NCI-H187 treated with DMSO at 0.1 percent for 48 hours (cell line): ENCODE measurements at places on chromosomes 11 and 22.

DNA sequence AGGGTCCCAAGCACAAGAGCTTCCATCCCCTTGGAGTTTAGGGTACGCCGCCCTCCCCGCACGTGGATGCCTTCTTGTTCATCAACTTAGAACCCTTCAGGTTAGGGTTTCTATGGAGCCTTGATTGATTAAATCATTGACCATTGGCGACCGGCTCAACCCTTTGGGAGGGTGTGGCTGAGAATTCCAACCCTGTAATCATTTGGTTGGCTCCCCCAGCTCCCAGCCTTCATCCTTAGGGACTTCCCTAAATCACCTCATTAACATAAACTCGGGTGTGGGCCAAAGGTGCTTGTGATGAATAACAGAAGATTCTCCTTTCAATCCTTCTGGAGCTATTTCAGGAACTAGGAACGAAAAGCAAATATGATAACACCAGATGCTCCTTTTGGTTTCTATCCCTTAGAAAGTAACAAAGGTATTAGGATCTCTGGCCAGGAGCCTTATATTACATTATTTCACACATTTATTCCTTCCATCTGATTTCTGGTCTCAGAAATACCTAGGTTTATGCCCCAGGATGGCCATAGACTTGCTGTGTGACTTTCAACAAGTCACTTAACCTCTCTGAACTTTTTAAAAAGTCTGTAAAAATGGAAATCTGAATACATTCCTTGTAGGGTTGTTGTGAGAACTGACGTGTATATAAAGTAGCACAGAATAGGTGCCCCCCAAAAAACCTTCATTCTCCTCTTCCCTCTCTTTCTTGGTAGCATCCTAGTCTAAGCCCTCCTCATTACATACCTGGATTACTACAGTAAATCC lies 26.8 kb downstream of the MCHR1 start:
- DNase-seq = no peak

DNA sequence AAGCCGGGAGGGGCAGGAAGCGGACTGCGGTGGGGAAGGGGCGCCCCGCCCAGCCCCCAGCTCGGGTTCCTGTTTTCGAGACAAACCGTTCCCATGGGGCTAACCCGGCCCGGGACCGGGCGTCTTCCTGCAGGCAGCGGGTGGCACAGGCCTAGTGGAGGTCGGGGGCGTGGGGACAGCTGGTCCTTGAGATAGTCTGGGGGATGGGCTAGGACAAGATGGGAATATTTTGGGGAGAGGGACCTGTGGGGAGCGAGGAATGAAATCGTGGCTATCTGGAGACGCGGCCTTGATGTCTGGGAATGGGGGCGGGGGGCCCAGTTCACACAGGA lies 1.2 kb upstream of the RASGRP2 start:
- no peak for DNase-seq

- DNase-seq = no peak
These were observed 140.0 kb downstream of the NECTIN1 start for GRCh38 chr11:119589001-119589400.

GRCh38 chr11:90438069-90438468 lies 215.2 kb upstream of the CHORDC1 start:
- no peak for DNase-seq

- no peak for DNase-seq
These were observed 7.5 kb upstream of the NAALADL1 start for GRCh38 chr11:65065851-65066250.

DNA sequence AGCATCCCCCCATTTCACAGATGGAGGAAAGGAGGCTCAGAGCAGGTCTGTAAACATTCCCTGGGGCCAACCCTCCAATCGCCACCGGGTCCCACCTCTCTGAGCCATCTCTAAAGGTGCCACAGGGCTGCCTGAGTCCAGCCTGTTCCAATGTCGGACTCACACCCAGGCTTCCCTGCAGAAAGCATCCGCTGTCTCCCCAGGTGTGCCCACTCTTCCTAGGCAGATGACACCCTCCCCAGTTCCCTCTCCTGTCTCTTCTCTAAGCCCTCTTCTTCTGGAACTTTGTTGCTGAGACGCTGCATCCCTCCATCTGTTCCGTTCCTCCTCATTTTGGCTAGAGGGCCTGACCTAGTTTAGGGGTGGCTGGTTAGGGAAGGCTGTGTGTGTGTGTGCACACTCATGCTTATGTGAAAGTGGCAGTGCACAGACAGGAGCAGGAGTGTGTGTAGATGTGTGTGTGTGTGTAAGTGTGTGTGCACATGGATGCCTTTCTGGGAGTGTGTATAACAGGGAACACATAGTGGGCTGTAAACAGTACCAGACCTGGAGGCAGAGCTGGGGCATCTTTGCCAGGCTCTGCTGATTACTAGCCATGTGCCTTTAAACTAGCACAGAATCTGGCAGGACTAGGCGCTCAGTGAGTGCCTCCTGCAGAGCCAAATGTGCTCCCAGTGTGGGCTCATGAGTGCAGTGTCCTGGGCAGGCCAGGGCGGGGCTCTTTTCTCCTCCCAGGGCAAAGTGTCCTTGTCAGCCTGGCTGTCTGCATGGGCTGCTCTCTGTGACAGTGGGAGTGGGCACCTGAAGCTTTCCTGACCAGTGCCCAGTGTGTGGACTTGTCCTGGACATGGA lies 77.3 kb upstream of the NECTIN1 start:
- DNase-seq = no peak

DNA sequence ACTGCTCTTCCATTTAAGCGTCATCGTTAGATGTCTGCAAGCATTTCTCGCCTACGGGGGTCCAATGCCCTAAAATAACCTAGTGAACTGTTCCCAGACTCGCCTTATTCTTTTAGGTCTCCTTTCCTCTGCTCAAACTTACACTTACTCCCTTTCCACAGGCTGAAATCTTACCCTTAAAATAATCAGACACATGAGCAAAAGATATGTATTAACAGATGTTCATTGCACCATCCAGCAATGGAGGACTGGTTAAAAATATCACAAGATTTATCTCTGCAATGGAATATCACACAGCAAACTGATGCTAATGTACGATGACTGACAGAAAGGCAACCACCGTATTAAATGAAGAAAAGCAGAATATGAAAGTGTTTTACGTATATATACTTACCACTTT lies 1.6 kb upstream of the CSTF3 start:
- no peak for DNase-seq

GRCh38 chr22:27134315-27134701 lies 476.9 kb downstream of the MIAT start:
- no peak for DNase-seq

- no peak for DNase-seq
These were observed 1375.2 kb downstream of the TBC1D22A start for GRCh38 chr22:48137640-48138039.

DNA sequence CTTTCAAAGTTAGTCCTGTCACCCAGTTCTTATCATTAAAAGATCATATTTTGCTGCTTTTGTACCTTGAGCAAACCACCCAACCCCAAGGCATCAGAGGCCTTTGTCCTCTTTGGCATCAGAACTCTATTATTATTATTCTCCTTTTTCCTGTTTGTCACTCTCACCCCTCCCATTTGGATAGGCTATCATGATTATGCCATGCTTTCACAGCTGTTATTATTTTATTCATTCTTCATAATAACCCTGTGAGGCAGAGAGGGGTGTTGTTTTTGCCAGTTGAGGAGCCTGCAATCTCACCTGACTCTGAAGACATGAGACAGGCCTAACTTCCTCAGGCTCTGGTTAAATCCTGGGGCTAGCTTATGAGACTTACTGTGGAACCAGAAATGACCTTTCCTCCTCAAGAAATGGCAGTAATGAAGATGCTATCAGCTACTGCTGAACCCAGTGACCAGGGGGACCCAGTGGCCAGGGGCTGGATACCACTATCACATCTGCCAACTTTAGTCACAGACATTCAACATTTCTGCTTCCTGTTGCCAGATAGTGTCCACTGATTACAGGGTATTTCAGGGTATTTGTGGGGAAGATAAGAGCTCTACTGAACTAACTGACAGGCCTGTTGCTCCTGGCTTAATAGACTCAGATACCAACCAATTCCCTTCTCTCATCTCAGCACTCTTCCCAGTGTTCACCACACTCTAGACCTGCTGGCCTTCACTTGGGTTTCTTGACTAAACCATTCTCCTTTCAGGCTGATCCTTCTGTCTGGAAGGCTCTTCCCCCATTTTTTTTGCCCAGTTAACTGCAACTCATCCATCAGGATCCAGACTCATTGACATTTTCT lies 11.8 kb upstream of the SWAP70 start:
- DNase-seq = no peak

DNA sequence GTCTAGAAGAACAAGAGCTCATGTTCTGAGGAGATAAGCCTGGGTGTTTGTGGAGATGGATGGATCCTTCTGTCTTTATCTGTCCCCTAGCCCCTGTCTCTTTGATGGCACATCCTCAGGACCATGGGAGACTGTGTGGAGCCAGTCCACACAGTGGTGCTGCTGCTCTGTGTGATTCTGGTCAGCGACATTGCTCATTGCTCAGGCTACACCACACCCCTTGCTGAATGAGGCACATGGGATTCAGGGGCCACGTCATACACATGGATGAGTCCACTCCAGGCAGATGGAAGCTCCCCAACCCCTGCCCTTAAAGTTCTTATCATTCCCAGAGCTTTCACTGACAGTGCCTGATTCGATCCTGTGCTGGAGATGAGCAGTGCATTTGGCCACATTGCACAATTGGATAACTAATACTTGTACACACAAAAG lies 222.2 kb downstream of the NAV2 start:
- no peak for DNase-seq

DNA sequence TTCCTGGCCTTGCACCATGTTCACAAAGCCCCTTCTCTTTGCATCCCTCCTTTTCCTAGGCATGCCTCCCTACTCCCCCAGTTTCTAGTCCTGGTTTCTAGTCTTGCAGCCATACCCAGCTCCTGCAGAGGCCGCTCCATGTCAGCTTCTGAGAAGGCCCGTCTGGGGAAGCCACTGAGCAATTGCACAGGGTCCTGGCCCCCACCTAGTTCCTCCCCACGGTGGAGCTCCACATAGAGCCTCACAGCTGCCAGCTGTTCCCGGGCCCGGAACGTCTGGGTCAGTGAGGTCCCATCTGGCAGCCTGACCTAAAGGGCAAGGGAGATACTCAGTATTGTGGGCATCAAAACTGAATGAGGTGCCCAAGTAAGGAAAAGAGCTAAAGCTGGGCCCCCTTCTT lies 2.2 kb downstream of the UBXN1 start:
- no peak for DNase-seq

DNA sequence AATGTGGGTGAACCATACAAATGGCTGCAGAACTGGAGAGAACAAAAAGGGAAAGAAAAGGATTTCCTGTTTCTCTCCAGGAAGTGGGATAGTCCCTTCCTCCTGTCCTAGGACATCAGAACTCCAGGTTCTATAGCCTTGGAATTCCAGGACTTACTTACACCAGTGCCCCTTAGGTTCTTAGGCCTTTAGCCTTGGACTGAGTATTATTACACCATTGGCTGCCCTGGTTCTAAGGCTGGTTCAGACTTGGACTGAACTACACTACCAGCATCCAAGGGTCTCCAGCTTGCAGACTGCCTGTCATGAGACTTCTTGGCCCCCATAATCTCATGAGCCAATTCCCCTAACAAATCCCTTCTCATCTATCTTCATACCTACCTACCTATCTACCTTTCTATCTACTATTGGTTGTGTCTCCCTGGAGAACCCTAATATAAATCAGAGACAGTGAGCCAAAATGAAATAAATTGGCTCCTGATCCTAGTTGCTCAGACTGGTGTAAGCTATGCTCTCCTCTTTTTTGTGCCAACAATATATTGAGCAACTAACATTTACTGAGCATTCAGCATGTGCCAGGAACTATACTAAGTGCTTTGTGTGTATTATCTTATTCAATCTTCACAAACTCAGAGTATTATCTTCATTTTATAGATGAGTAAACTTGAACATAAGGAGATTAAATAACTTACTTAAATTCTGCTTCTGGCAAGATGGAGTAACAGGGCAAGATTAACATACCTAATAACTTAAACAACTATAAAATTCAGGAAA lies 303.7 kb downstream of the TTC28 start:
- DNase-seq = no peak

DNA sequence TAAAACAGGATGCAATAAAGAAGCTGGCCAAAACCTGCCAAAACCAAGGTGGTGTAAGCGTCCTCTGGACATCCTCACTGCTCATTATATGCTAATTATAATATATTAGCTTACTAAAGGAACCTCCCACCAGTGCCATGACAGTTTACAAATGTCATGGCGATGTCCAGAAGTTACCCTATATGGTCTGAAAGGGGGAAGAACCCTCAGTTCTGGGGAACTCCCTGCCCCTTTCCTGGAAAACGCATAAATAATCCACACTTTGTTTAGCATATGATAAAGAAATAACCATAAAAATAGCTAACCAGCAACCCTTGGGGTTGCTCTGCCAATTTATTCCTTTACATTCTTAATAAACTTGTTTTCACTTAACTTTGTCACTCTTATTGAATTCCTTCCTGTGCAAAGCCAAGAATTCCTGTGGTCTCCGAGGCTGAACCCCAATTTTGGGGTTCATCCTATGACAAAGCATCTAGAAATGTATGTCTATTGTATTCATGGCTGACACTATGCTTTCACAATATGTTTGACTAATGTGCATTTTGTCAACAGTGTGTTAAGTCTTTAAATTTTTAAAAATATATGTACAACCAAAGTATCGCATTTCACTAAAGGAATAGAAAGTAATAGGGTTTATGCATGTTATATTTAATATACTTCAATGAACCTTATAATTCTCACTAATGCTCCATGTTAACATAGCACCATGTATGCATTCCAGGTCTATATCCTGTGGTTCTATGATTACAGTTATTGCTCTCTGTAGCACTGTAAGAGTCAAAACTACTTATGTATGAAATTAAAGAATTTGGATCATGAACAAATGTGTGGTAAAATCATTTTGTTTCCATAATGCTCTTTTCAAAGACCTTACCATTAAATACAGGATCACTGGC lies 25.1 kb downstream of the LGR4 start:
- no peak for DNase-seq

DNA sequence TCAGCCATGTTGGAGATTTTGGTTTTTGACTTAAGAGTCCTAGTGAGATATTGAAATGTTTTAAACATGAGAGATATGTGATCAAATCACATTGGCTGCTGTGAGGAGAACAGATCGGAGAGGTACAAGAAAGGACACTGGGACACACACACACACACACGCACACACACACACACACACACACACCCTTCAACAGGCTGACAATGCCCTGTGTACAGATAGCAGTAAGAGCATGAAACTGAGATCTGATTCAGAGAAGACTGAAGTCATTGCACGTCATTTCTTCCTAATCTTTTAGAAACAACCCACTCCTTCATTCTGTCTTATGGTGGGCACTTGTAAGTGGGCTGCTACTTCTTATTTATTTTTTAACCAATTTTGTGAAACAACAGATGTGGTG lies 200.5 kb upstream of the E2F8 start:
- no peak for DNase-seq

- no peak for DNase-seq
These were observed 9.2 kb downstream of the LIN7C start for GRCh38 chr11:27497284-27497866.
